ENCODE measurements at places on chromosomes 11 and 22.

DNA sequence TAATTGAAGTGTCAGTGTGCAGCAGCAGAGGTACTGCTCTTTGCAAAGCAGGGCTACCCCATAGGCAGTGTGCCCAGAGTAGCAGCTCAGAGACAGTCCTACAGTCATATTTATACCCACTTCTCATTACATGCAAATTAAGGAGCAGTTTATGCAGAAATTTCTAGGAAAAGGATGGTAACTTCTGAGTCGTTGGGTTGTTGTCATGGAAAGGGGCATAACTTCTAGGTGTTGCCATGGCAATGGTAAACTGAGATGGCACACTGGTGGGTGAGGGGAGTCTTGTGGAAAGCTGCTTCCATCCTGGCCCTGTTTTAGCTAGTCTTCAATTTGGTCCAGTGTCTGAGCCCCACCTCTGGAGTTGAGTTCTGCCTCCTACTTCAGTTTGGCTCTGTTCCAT lies 77.4 kb downstream of the MN1 start:
- DNase-seq = no peak

- DNase-seq = no peak
Observed at GRCh38 chr11:120128392-120129119, 9.4 kb downstream of the TRIM29 start.

DNA sequence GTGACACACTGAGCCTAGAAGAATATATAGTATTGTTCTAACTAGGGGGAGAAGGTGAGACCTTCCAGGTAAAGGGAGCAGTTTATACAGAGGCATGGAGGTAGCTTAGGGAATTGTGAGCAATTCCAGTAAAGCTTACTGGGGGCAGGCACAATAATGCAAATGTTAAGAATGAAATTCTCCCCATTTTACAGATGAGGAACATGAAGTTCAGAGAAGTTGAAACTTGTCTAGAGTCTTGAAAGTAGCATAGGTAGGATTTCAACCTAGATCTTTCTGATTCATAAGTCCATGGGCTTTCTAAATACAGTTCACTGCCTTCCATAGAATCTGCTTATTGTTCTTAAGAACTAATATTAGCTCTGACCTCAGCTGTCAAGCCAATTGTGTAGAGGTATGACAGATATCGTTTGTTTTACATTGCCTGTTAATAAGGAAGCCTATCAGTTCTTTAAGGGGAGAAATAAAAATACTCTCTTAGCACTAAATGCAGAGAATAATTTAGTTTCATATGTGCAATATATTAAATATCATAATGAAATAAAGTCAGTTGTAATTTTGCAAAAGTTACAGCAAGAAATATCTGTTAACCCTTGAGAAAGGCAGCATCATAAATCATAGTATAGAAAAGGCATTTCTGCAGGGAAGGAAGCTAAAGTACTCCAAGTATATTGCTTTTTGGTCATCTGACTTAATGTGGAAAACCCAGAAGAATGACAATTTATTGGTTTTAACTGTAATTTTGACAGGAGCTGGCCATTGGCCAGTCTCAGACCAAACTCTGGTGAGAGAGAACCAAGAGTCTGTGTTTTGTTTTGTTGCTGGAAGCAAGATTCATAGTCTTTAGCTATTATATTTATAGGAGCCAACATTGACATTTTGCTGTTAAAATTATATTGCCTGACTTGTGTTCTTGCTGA lies 181.8 kb downstream of the UVRAG start:
- DNase-seq = no peak

- no peak for DNase-seq
Observed at GRCh38 chr11:73295996-73296318, 12.1 kb upstream of the ARHGEF17 start.

DNA sequence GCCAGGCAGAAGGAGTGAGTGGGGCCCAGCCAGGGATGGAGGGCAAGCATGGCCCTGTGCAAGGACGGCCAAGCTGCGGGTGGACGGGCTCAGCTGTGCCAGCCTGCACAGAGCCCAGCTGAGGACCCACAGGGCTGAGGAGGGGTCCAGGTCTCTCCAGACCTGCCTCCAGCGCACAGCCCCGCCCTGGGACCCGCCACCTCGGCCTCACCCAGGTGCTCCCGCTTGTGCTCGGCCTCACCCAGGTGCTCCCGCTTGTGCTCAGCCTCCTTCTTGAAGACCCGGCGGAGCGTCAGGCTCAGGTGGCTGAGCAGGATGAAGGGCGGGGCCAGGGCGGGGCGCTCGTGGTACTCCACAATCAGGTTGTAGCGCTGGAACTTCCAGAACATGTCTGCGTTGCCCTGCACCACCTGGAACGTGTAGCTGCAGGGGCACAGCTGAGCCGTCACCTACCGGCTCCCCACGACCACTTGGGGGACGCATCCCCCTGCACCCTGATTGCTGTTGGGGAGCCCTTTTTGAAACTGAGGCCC lies 6.4 kb downstream of the TSSC4 start:
- no peak for DNase-seq

DNA sequence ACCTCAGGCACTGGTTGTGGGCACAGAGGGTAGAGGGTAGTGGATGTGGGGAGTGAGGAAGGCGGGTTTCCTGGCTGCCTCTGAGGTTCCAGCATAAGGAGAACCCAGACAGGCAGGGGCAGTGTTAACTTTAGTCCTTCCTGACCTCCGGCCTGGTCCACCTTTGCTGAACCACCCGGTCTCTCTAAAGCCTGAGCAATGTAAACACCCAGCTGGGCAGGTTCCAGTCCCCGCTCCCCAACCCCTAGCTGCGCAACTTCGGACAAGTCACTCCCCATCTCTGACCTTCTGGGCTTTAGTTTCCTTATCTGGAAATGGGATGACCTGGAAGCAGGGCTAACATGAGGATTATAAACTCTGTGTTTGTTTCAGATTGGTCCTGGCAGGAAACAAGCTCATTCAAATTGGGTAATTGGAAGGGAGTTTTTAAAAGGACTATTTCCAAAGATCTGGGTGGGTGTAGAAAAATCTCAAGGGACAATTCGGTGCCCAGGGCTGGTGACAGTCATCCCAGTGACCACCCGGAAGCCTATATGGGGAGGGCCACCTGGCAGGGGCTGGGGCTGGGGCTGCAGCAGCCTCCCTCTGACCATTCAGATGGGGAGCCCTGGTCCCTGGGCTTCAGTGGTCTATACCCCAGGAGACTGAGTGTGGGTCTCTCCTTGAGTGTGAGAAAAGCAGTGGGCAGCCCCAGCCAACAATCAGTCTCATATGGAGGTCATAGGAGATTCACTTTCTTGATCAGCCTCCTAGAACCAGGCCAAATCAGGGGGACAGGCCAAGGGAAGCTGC lies 108.3 kb upstream of the SYT13 start:
- no peak for DNase-seq

DNA sequence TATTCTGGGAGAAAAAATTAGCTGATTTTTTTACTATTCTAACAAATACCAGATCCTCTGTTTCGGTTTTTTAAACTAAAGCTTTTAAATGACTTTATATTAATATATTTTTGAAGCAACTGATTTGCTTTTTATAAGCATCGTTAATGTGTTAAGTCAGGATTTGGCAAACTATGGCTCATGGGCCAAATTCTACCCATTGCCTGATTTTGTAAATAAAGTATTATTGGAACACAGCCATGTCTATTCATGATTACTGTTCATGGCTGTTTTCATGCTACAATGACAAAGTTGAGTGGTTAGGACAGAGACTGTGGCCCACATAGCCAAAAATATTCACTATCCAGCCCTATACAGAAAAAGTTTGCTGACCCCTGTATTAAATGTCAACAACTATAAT lies 29.6 kb downstream of the BTBD10 start:
- DNase-seq = no peak

DNA sequence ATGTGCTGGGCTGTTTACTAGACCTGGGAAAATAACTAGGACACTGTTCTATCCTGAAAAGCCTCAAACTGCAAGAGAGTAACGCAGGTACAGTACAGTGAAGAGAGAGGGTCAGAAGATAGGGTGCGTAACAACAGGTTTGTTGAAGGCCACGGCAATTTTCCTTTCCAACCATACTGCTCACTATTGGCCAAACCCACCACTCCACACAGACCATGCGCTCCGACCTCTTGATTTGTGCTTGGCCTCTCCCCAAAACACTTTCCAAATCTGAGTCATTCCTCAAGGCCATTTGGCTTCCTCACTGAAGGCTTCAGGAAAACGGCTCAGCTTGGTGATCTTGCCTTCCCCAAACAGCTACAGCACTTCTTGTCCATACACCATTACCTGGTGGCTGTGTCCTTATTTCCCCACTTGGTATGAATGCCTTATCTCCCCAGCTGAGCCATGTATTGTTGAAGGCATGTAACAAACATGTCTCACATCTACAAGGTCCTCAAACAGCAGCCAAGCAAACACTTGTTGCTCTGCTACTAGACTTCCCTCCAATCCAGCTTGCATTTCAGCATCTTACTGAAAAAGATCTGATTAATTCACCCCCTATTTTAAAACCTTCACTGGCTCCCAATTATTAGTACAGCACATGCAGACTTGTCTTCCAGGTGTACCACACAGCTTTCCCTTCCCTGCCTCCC lies 40.9 kb downstream of the TCF20 start:
- no peak for DNase-seq

DNA sequence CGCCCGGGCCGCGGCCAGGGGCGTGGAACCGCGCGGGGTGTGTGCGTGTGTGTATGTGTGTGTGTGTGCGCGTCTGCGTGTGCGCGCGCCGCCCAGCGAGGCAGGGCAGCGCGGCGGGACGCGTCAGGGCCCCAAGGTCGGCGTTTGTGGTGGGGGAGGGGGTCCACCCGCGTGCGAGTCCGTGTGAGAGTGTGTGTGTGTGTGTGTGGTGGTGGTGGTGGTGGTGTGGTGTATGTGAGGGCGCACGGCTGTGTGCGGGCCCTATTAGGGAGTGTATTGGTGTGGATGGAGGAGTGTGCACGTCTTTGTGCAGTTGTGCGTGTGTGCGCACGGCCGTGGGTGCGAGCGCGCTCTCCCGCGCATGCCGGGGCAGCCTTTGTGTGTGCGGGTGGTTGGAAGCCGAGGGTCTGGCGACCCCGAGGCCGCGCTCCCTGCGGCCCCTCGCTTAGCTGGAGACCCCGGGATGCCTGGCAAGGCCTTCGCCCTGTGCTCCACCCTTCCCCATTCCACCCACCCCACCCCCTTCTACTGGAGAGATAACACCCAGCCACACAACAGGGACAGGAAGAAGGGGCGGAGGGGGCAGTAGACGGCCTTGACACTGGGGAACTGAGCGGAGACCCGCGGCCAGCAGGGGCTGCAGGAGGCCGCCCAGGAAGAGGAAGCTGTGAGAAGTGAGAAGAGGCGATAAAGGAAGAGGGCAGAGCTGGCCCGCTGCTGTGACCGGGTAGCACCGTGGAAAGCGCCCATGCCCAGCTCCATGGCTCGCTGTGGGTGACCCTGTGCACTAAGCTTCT lies 528 bp upstream of the ARRB1 start:
- no peak for DNase-seq

DNA sequence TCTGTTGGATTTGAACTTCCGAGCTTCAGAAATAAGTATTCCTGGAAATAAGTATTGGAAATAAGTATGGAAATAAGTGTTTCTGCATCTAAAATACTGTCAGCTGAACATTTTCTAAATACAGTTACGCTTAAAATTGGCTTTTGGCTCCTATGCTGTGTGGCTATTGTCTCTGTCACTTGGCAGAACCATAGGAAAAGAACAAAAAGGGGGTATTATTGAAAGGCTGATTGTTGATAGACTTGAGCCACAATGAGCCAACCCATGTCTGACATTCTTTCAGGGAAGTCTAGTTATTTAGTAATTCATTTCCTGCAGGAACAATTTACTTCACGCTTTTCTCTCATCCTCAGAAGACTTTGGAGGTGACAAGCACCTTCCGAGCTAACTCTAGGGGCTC lies 32.5 kb upstream of the LARGE1 start:
- no peak for DNase-seq

- DNase-seq = no peak
Observed at GRCh38 chr11:11669233-11669846, 47.5 kb upstream of the GALNT18 start.

DNA sequence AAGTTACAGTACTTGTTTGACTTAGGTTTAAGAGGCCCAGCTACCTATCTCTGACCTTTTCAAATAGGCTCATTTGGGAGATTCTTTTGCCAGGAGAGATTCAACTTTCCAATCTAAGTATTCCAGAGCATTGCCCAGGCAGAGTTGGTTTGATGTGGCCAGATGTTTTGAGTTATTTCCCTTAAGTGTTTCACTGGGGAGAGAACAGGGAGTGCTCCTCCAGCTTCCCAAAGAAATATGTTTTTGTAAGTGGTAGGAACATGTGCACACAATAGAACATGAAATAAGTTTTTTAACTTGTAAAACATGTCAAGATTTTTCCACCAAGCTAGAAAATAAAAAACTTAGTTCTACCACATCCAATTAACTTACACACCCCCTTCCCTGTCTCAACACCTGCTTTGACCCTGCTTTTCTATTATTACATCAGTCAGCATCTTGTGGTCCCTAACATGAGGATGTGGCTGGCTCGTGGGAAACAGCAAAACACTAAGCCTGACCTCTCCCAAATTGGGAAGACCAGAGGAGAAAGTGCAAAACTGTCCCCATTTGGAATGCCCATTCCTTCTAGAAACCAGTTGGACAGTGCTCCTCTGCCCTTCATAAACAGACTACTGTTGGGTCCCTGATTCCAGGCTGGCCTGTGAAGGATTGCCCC lies 70.4 kb upstream of the RASSF10 start:
- DNase-seq = no peak

Measured in NCI-H187 treated with DMSO at 0.1 percent for 48 hours (cell line).